ENCODE measurements at places on chromosomes 1 and 21.

DNA sequence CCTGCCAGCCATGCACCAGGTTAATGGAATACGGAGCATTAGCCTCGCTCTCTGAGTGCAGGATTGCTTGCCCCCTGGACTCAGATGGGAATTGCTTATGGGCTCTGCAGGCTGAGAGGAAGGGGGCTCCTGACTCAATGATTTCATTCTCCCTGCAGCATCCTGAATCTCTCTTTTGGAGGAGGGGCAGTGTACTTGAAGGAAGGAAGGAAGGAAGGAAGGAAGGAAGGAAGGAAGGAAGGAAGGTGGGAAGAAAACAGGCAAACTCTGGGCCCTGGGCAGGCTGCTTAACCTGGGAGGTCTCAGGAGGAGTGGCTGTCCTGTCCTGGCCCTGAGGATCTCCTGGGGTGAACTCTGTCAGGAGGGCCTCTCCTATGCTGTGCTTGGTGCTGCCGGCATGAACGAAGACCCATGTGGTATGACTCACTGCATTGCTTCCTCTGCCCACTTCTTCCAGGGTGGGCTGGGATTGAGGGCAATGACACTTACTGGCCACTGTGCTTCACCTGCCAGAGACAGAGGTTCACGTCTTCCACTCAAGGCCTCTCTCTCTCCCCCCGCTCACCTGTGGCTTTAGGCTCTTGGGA lies 257.1 kb upstream of the CSF3R start:
- DNase-seq = no peak

DNA sequence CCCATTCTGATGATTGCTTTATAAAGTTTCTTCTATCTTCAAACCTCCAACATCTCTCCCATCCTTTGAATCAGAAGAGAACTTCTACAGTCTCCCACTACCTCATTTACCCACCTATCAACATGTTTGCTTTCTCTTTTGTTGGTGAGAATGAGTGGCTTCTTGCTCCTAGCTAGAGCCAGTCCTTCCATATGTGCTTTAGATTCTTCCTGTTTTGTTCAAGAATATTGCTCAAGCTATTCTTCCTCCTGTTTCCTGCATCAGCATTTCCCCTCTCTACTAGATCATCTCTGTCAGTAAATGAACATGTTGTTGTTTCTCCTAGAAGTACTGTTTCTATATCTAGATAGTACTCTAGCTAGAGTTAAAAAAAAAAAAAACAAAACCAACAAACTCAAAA lies 6.3 kb downstream of the ATF6 start:
- no peak for DNase-seq

GRCh38 chr1:32159189-32159588 lies 20.3 kb upstream of the TXLNA start:
- DNase-seq = no peak

- no peak for DNase-seq
These were observed 24.5 kb downstream of the COL18A1 start for GRCh38 chr21:45429221-45430175.

GRCh38 chr1:116492358-116492811 lies 78.4 kb downstream of the CD58 start:
- no peak for DNase-seq

DNA sequence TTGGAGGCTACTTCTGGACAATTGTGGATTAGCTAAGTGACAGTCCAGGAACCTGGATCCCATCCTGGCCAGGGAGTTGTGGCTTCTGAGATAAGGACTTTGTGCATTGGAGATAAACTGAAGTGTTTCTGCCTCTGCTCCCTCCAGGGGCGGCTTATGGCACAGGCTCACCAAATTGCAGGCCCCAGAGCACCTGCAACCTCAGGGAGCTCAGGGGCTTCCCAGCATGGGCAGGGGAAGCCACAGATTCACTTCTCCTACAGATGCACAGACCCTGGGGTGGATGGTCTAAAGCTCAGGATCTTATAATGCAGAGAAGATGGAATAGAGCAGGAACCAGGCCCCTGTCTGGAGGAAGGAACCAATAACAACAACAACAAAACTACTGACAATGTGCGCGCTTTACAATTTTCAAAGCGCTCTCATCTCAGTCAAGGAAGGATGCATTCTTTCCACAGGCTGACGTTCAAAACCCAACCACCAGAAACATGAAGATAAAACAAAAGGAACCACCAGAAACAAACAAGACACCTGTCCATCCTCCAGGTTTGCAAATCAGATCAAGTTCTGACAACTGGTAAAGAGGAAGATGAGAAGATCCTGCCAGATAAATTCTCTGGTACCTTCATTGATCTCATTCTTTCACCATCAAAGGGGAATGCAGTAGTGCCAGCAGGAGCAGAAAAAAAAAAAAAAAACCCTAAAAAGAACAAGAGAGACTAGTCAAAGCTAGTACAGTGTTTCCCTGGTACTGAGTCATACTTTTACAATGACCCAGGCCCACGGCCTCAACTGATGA lies 121.0 kb upstream of the IRF2BP2 start:
- no peak for DNase-seq

DNA sequence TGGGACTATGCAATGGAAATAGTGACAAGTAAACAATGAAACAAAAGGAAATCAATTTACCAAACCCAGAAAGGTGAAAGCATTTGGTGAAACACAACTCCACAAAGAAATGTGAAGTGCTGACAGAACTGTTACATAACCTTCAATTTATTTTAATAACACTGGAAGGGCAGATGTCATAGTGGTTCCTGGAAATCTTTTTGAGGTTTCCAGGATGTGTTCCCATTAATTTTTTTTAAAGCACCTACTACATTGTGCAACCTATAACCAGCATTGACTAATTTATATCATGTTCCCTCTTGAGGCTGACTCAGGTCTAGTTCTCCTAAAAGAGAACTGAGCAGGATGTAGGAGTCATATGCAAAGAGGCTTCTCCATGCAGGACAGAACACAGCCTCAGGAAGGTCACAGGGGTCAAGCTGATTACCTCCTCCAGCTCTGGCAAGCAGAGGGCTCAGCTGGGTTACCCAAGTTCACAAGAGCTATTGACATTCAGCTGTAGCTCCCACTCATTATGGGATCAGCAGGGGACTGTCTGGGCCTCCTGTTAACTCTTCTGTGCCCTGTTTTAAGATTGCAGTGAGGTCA lies 157.1 kb upstream of the NRIP1 start:
- no peak for DNase-seq

DNA sequence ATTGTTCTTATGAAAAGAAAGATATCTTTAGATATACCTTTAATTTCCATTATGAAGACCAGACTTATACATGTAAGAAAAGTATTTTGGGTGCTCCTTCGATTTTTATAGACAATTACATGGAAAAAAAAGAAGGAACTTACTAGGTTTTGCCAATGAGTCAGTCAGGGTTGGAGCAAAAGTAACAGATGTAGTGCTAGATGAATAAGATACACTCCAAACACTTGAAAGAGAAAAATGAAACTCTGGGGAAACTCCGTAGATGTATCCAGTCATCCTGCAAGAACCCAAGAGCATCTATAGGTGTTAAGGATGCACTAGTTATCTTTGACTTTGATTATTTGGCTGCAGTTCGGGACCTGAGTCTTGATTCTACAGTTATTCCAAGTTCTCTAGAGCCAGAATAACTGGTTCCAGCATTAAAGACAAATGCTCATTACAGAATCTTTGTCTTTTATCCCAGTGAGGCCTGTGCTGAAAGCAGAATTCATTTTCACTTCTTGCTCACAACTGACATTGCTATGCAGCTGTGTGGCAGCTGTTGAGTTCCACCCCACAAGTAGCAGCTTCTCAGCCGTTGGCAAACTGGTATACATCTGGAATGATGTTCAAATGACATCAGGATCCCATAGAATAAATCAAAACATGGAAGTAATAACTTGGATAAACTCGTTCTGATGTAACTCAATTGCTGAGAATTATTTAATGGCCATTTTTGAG lies 326.1 kb downstream of the ASTN1 start:
- no peak for DNase-seq

DNA sequence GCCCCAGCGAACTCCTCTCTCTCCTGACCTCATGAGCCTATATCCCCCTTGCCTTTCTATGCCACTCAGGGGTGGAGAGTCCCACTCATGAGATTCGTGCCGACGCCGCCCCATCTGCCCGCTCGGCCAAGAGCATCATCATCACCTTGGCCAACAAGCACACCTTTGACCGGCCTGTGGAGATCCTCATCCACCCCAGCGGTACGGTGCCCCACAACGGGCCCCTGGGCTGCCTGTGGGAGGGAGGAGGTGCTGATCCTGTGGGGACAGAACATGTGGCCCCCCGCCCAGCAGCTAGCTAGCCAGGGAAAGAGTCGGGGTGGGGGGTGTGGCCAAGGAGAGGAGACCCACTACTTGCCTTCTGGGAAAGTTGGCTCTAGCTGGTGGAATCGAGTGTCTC lies 27.8 kb downstream of the VWA5B1 start:
- DNase-seq = no peak

DNA sequence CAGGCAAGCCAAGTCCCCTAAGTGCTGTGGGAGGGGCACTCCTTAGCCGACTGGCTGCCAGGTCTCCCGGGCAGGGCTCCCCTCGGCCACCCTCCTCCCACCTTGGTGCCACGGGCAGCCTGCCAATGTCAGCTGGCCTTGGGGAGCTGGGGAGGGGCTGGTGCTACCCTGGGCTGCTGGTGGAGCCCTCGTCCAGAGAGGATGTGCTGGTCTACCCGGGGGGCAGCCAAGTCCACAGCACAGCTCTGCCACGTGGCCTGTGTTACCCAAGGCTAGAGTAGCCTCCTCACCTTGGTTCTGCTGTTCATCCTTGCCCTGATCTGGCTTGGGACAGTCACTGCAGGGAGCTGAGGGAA lies 42.9 kb downstream of the CRYAA start:
- no peak for DNase-seq

- no peak for DNase-seq
These were observed 28.9 kb downstream of the KIAA0040 start for GRCh38 chr1:175163702-175164101.

DNA sequence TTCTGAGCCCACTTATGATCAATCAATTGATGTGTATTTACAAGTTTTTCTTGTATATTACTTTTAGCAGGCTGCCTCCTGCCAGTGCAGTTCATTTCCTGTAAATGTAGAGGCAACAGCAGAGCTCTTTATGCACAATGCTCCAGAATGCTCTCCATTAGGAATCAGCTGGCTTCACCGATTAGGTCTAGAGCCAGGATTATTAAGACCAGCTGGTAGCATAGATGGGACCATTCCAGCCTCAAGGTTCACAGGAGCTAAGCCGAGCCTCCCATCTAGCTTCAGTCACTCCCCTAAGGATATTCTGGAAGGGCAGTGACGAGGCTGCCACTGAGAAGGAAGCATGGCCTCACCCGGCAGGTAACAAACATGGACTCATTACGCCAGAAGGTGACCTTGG lies 36.8 kb downstream of the DHRS3 start:
- DNase-seq = no peak

- DNase-seq = no peak
These were observed 134.6 kb upstream of the LRRC7 start for GRCh38 chr1:69433073-69433472.

- no peak for DNase-seq
These were observed at the start of gene NPPA for GRCh38 chr1:11847667-11848372. Gene NPPA (minus strand): TSS chr1:11847783. CDS start chr1:11847684, 99 bp downstream.

GRCh38 chr1:192592517-192592916 lies 16.9 kb downstream of the RGS1 start:
- DNase-seq = no peak

GRCh38 chr21:45004481-45005247 lies 64.8 kb downstream of the SLX9 start:
- no peak for DNase-seq

- no peak for DNase-seq
These were observed 39.5 kb upstream of the FAM20B start for GRCh38 chr1:178986204-178986603.

GRCh38 chr1:201228011-201228983 lies 37.7 kb downstream of the IGFN1 start:
- DNase-seq = no peak

DNA sequence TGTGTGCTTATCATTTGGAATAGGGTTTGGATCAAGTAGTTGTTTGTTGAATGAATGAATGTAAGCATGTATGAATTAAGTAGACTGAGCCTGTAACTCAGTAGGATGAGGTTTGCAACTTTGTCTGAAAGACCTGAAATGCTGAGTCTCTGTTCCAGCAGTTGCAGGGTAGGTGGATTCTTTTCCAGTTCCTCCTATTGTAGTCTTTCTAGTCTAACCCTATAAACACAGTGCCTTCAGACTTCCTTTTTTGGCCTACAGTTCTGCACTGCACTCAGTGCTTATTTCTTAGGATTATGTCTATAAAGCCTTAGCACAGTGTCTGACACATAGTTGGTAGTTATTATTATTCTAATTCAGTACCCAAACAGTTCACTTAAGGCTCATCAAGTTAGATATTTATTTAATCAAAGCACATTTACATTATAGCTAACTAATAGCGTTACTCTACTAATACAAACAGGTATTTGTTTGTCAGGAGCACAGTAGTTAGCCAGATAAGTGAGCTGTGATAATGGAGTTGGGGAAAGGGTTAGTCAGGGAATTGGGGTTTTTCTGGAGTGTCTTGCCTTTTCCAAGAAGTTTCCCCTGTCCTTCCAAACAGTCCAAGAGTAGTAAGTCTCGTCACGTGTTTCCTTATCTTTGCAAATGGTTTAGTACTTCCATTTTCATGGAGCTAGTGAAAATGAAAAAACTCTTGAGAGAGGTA lies 45.0 kb downstream of the ABCD3 start:
- DNase-seq = no peak

- DNase-seq = no peak
These were observed 6.7 kb downstream of the S100A16 start for GRCh38 chr1:153606194-153606593.

DNA sequence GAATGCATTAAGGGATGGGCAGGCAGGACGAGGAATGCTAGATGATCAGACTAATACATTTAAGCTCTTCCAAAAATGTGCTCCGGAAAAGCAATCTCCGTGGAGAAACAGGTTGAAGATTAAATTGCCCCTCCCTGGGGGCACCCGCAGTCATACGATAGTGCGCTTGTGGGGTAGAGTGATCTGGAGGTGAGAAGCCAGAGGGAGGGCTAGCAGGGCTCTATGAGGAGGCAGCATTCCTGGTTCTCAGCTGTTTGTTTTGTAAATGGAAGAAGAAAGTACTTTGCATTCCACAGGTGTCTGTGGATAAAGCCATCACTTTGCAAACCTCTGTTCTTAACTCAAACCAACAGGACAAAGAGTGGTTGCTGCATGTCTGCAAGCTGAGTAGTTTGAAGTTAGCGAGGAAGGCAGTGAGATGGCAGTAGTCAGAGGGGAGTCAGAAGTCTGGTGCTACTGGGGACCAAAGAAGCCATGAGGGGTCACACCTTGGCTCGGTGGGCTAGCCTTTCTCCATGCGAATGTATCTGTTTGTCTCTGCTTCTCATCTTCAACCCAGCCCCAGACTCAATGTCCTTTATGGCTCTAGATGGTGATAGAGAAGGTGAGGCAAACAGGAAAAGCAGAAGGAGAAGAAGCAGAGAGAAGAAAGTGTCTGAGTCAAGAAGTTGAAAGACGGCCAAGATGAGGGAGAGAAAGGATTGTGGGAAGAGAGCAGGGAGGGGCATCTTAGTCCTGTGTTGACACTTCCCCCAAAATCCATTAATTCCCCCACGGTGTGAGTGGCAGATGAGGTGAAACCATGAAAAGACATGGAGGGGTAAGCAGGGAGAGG lies 65.2 kb upstream of the GJA8 start:
- DNase-seq = no peak

Data from activated naive CD8-positive, alpha-beta T cell treated with anti-CD3 and anti-CD28 coated beads, Interleukin-2, amount 50 U/mL, for 16 hours (primary cell).